ENCODE measurements at places on chromosomes 6 and 20.

GRCh38 chr6:159578629-159579028 lies 114.4 kb downstream of the SOD2 start:
- no peak for DNase-seq

- DNase-seq, result peak; percentile 20
These were observed 3.1 kb downstream of the LAMP5 start for GRCh38 chr20:9517297-9518162.

- DNase-seq, result no peak
These were observed 97.8 kb upstream of the PMEPA1 start for GRCh38 chr20:57807401-57808263.

DNA sequence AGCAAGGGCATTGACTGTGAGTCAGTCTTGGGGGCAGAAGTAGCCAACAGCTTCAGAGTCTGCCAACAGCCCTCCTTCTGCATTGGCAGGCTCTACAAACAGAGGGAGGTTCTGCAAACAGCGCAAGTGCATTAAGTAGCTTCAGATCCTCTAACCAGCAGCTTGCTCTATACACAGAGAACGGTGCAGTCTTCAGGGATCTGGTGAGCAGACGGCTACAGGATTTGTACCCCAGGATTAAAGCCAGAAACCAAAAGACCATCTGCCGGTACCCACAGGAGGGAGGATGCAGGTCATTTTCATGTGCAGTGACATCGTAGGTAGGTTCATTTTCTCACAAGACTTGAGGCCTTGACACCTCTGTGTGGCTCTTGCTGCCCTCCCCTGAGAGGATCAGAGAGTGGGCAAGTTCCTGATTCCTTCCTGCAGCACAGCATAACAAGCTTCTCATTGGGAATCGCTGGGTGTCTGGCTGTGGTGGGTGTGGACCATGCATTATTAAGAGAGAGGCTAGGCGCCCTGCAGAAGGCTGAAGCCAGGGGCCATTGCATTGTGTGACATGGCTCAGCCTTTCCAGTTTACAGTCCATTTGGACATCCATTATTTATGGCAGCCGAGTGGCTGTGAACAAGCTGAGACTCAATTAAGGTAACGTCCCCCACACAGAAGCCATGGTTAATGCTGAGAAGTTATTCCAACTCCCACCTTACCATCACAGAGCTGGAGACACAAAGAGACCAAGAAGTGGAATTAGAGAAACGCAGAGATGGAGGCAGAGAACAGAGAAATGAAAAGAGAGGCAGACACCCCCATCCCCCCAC lies 250.0 kb downstream of the LRFN2 start:
- DNase-seq, result no peak

- DNase-seq, result no peak
These were observed 443.8 kb downstream of the HAO1 start for GRCh38 chr20:7496394-7496991.

- DNase-seq, result no peak
These were observed 686 bp downstream of the ZGPAT start for GRCh38 chr20:63708301-63709148.

DNA sequence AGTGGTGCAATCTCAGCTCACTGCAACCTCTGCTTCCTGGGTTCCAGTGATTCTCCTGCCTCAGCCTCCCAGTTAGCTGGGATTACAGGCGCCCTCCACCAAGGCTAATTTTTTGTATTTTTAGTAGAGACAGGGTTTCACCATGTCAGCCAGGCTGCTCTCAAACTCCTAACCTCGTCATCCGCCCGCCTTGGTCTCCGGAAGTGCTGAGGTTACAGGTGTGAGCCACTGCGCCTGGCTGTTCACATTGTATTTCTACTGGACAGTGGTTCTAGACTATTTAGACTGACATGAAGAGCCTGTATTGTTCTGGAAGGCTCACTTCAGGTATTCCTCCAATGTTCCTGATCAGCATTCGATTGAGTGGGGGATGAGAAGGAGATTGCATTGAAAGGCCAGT lies 14.8 kb upstream of the OVOL2 start:
- no peak for DNase-seq

GRCh38 chr20:20593447-20594170 lies 118.8 kb downstream of the RALGAPA2 start:
- peak; percentile 64 for DNase-seq

DNA sequence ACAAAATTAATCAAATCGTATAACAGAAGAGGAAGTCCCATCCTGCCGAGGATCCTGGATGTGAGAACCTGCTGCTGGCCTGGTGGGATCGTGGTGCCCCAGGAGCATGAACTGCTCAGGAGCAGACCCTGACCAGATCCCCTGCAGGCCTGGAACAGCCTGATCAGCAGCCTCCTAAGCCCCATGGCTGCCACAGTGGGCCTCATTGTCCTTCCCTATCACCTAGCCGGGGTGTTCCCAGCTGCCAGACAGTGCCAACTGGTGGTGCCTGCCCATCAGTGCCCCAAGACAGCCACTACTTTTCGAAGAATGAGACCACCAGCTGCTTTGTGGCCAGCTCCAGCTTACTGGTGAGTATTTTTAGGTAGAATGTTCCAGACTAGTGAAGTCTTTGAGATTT lies 19.6 kb upstream of the MAS1L start:
- no peak for DNase-seq

- no peak for DNase-seq
These were observed 832.3 kb downstream of the C6orf118 start for GRCh38 chr6:164477101-164477500.

GRCh38 chr6:97215157-97215769 lies 67.8 kb downstream of the MMS22L start:
- peak; percentile 13 for DNase-seq

DNA sequence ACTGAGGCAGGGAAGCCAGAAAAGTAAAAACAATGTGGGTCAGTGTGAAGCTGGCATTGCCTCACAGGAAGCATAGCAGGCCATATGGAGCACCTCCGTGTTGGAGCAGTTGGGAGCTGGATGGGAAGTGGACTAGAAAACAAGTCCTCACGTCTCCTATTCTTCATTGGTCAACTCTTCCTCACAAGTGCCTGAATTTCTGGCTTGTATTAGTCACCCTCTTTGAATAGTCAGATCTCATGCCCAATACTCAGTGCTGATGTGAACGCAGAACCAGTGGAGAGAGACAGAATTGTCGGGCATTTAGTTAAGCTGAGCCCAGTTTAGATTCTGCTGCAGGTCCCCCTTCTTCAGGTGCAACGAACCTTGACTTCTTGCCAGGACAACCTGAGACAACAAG lies 22.3 kb upstream of the RSPO3 start:
- DNase-seq, result no peak

DNA sequence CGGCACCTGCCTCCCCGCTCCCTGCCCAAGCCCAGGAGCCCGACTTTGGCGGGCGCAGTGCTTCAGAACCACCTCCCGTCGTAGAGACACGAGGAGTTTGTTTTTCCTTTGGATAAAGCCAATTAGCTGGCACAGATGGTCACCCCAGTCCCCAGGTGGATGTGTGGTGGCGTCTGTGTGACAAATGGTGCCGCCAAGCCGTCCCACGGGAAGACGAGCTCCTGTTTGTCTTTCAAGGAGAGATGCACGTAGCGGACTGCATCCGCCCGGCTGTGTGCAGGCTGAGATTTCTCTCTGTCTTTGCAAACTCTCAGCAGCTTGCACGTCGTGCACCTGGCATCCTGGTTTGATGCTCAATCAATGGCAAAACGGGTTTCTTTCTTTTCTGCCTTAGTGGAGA lies 16.1 kb upstream of the MRGBP start:
- DNase-seq, result no peak
